ENCODE measurements at places on chromosomes 13 and 19.

DNA sequence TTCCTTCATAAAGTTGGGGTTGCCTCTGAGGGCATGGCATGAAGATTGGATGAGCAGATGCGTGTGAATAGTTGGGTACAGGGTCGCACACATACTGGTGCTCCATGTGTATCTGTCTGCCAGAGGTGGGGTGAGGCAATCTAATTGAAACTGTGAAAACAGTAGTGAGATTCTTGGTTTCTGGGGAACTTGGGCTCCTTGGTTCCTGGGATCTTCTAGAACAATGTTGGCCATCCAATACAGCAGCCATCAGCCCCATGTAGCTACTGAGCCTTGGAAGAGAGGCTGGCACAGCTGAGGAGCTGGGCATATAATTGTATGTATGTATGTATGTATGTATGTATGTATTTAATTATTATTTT lies 616 bp downstream of the FCHO1 start:
- no peak for DNase-seq

GRCh38 chr13:100842136-100842535 lies 167.5 kb upstream of the TMTC4 start:
- DNase-seq, result no peak

- peak; percentile 57 for DNase-seq
These were observed 19.6 kb downstream of the AP2A1 start for GRCh38 chr19:49786376-49786820.

DNA sequence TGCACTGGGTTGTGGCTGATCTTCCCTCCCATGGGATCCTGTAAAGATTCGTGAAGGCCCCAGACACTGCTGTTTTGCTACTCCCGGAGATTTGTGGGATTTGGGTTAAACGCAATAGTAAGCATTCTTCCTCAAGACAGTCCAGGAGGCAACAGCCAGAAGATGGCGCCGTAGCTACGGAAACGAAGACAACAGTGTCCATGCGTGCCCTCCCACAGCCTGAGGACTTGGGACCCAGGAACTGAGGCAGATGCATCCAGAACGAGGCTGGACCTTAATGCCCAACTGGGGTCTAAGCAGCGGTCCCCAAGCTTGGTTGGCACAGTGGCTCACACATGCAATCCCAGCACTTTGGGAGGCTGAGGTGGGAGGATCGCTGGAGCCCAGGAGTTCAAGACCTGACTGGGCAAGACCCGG lies 57.6 kb upstream of the ZNF507 start:
- DNase-seq, result peak; percentile 34

GRCh38 chr19:45657520-45658167 lies 10.4 kb upstream of the GIPR start:
- no peak for DNase-seq

DNA sequence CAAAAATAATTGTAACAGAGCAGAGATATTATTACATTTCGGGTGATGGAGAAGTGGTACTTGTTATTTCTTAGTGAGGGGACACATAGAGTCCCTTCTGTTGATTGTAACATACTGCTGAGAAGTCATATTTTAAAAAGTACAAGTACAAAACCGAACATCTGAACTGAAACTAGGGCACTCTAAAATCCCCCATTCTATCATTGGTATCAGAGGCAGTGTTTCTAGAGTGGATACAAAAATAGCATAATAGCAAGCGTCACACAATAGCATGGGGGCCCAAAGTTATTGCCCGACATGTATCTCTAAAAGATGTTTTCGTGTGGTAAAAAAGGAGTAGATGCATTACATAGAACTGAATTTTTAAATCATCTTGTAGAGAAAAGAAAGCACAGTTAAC lies 502.1 kb upstream of the SLC10A2 start:
- no peak for DNase-seq

DNA sequence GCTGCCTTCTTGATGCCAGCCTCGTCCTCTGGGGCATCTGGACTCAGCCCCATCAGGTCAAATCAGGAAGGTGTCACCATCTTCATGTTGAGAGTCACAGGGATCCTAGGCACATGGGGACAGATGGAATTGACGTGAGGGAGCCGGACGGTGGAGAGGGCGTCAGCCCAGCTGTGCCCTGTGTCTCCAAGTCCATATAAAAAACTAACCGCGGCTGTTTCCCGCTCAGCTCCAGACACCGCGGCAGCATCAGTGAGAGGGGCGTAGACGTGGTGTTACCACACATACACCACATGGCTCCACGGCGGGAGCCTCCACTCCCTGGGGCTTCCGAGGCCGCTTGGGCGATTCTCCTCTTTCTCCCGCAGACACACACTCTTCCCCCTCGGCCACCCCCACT lies 5.6 kb upstream of the PRR36 start:
- DNase-seq, result no peak

GRCh38 chr19:56838024-56838908 lies 2.3 kb downstream of the PEG3 start:
- no peak for DNase-seq

GRCh38 chr19:28831462-28831861 lies 381.5 kb downstream of the UQCRFS1 start:
- DNase-seq, result no peak

GRCh38 chr13:49527123-49527522 lies 31.4 kb downstream of the PHF11 start:
- DNase-seq, result no peak

DNA sequence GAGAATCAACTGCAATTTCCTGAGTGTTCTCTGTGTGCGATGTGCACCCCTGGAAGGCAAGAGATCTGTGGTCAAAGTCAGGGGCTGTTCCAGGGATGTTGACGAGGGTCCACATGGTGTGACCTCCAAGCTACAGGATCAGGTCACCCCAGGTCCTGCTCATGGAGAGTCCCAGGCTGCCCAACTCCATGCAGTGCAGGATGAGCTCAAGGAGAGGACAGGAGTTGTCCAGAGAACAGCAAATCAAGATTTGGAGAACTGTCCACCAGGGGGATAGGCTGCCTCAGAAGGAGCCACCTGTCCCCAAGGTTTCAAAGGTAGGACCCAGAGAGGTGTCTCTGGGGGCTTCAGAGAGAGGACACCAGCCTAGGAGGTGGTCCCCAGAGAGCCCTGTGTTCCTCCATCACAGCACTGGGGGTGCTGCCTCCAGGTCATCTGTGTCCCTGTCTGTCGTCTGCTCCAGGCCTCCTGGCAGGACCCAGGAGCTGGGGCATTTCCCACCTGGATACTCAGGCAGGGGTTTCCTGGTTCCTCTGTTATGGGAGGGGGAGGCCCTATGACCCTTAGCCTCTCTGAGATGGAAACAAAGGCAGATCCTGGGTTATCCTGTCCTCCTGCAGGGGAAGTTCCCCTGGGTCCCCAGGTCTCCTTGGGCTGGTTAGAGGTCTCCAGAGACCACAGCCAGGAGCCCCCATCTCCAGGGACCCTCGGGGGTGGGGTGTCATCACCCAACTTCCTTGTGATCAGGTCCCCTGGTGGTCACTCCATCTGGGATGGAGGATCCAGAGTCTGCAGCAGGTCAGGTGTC lies 2.1 kb upstream of the CEACAM7 start:
- no peak for DNase-seq

- peak; percentile 61 for DNase-seq
These were observed 697 bp upstream of the DGKH start for GRCh38 chr13:42047561-42048341.

GRCh38 chr13:111302045-111302726 lies 18.3 kb upstream of the TEX29 start:
- DNase-seq, result no peak

GRCh38 chr19:16115301-16116039 lies 3.8 kb downstream of the RAB8A start:
- DNase-seq, result no peak

GRCh38 chr19:4338441-4339355 lies at the start of gene STAP2:
STAP2 (minus strand) TSS chr19:4338827; CDS start chr19:4338753, 74 bp downstream.
- no peak for DNase-seq

DNA sequence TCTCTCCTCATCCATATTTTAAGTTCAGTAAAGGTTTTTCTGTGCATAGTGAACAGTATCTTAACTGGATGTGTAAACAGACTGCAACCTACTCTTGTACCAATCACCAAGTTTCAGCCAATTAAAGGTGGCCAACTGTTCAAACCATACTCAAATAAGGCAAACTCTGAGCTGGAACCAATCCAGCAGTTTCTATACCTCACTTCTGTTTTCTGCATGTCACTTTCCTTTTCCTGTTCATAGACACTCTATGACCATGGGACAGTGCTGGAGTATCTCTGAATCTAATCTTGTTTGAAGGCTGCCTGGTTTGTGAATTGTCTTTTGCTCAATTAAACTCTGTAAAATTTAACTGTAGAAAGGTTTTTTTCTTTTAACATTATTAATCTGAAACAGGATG lies 470.3 kb upstream of the SLITRK6 start:
- DNase-seq, result no peak

DNA sequence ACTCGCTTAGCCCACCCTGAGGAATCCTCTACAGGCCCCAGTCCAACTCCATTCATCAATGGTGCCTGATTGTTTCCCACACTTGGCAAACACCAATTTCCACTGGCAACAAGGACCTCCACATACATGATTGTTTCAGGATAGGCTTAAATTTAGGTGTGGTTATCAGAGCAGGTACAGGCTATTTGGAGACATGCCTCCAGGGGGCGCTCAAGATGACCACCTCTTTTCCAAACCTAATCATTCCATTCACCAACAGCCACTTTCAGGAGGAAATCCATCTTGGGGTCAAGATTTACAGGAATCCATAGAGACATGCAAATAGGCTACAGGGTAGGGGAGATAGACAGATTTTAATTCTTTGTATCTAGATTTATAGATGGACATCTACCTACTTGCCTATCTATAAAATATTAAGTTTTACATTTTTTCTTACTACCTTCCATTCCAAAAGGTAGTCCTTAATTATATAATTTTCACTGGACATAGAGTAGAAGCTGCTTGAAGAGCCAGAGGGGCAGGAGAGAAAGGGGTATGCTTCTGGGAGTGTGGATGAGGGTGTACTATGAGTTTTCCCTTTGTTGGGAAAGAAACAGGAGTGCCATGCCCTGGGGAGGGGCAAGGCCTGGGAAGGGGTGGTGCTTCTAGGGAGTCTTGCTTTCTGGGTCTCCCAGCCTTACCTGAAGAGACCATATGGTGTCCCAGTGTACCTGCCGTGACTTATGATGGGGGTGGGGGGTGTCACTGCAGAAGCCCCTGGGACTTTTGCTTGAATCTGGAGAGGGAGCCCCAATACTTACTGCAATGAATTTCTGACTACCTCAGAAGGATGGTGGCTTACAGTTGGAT lies 14.1 kb upstream of the PCDH8 start:
- no peak for DNase-seq

DNA sequence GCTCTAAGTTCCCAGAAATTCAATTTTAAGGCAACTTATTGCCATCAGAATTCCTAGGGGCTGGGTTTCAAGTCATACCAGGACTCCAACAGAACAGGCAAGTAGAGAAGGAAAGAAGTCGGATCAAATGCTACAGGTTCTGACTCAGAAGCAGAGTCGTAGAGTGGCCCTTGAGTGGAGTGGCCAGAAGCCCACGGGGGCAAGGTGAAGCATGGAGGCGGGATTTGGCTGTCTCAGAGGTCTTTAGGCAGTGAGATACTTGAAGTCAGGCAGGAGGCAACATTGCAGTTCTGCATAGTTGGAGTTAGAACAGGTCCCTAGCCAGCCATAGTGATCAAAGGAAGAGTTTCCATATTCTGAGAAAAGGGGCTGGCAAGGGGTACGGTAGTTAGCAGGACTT lies 111.6 kb downstream of the NHLRC3 start:
- no peak for DNase-seq

- DNase-seq, result no peak
These were observed 740 bp downstream of the ZNF555 start for GRCh38 chr19:2841855-2842574.

DNA sequence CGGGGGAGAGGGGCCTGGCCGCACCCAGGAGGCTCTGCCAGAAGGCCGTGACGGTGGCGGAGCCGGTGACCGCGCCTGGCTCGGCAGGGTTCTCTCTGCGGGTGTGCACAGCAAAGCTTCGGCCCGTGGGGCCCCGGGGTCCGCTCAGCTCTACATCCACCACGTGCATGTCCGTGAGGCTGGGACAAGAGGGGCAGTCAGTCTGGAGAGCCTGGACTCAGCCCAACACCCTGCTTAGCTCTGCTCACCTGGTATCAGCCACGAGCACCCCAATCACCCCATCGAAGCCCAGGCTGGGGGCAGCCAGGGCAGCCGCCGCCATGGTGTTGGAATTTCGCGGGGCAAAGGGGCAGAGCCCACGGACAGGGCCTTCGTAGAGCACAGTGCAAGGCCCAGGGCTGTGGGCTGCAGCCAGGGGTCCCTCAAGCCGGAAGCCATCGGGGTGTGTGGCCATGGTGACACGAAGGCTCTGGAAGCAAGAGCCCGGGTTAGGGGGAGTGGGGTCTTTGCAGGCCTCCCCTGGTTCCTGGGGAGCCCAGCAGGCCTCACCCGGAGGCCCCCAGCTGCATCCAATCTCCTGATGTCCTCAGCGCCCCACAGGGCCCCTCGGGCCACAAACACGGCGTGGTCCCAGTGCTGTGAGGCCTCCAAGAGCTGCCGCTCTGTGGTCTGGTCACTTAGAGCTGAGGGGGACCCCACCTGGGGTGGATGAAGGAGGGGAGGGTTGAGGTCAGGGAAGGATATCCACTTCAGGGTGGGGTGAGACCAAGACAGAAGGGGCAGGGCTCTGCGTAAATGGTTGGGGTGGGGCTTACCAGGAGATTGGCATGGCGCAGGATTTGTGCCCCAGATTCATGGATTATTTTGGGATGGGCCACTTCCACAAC lies 1.4 kb downstream of the ASPDH start:
- DNase-seq, result no peak

DNA sequence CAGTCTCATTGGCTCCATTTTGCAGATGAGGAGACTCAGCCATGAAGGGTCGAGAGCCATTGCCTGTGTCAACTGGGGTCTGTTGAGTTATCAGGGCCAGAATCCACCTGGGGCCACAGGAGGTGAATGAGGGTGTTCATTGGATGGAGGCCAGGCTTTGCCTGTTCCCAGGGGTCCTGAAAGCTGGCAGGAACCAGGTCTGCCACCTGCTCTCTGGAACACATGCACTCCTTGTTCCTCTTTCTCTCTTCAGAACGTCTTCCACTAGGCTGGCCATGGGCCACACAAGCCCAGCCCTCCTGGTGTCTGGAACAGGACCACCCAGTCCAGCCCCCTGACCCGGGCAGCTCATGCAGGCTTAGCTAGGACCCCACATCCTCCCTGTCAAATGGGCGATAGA lies 21.1 kb downstream of the PPP1R37 start:
- DNase-seq, result no peak

DNA sequence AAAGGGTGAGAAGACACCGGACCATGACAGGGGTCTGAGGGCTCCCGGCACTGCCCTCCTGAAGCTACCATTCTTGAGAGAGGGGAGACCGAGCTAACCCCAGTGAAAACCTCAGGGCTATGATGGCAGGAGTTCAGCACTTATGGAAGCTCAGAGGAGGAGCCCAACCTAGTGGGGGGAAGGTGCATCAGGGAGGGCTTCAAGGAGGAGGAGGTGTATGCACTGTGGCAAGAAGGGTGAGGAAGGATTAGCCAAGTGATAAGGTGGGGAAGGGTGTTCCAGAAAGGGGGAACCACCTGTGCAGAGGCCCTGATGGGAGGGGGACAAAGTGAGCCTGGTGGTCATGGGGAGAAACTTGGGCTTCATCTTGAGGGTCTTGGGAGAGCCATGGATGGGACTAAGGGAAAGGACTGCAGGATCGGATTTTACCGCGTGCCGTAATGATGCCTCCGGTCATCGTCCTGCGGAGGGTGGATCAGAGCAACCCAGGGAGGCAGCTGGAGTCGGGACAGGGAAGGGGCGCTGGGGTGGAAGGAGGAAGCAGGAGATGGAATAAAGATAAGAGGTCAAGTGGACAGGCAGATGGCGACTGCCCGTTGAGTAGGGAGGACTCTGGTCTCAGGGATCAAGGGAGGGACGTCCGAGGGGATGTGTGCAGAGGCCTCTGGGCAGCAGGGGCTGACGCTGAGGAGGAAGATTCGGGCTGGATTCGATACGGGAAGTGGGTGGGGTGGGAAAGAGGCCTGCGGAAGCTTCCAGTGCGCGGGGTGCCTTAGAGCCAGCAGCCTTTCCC lies 13.3 kb upstream of the PSMD8 start:
- no peak for DNase-seq

All from hepatic stellate cell (primary cell).